ENCODE measurements at places on chromosomes 13 and 19.

GRCh38 chr19:17406046-17406886 is 836 bp upstream of the BST2 start:
- DNase-seq = no peak

DNA sequence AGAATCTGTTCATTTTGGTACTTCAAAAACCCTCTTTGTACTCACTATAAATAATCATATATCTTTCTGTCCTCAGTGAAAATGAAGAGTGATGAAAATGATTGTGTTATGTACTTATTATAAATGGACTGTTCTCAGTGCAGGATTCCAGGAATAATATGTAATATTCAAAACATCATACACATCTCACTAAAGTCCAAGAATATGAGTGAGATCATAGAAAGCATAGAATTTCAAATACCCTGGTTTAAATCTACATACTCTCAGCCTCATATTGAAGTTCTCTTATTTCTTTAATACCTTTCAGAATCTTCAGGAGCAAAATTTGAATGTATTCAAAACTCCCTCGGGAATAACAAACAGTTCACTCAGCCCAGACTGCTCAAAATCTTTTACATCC is 868.0 kb downstream of the SLITRK6 start:
- no peak for DNase-seq

- no peak for DNase-seq
Measured at GRCh38 chr13:55013051-55013450, 1984.4 kb downstream of the OLFM4 start.

- DNase-seq = no peak
Measured at GRCh38 chr13:40114305-40114896, 458.9 kb downstream of the COG6 start.

GRCh38 chr19:29375429-29376119 is 150.2 kb upstream of the VSTM2B start:
- DNase-seq = no peak

DNA sequence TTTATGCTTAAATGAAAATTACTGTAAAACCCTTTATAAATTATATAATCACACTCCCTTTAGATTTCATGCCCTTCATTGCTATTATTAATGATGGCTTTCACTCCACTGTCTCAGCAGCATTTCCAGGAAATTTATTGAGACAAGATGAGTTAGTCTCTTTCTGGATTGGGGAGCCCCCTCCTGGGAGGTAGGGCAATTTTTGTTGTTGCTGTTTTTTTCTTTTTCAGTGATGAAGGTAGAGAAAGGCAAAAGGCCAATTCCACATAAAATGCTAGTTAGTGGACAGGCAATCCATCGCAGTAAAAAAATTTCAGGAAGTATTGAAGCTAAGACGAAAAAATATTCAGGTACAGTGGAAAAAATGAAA is 80.2 kb downstream of the TEX26 start:
- no peak for DNase-seq

- DNase-seq = no peak
Measured at GRCh38 chr13:27770809-27771208, 21.5 kb upstream of the GSX1 start.

- DNase-seq = no peak
Measured at GRCh38 chr13:23956106-23956505, 58.8 kb upstream of the C1QTNF9B start.

DNA sequence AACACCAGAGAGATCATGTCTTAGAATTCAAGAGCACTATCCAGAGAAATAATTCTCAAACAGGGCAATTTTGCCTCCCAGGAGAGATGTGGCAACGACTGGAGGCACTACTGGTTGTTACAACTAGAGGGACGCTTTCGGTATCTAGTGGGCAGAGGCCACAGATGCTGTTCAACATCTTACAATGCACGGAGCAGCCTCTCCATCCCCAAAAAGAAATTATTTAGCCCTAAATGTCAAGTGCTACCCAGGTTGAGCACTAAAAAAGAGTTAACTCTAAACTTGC is 78.6 kb downstream of the ABCC4 start:
- no peak for DNase-seq

DNA sequence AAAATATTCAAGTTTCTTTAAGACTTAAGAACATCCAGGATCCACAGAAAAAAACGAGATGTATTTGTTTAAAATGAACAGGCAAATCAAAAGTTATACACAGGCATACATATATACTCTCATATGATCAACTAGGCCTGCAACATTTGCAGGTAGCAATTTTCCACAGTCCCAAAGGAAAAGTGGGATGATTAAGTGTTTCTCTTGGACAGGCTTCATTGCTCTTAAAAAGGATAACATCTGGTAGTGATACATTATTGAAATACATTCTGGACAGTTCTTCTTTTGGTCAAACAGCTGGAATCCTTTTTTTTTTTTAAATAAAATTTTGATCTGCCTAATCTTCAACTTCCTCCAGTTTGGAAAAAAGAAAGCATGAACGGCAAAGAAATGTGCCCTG is 114.8 kb upstream of the TDRD3 start:
- DNase-seq = no peak

DNA sequence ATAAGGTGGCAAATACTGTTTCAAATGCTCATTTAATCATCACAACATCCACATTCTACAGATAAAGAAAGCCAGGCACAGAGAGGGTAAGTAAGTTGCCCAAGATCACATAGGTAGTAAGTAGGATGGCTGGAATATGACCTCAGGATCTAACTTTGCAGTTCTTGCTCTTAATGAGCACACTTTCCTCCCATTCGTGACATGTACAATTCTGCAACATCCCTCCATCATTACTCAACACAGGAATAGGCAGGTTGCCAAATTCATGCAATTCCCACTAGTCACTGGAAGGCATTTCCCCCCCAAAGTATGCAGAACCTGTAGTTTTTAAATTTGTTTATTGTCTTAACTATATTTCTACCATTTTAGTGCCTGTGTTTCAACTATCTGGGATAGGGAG is 109.2 kb downstream of the OLFM4 start:
- DNase-seq = no peak

DNA sequence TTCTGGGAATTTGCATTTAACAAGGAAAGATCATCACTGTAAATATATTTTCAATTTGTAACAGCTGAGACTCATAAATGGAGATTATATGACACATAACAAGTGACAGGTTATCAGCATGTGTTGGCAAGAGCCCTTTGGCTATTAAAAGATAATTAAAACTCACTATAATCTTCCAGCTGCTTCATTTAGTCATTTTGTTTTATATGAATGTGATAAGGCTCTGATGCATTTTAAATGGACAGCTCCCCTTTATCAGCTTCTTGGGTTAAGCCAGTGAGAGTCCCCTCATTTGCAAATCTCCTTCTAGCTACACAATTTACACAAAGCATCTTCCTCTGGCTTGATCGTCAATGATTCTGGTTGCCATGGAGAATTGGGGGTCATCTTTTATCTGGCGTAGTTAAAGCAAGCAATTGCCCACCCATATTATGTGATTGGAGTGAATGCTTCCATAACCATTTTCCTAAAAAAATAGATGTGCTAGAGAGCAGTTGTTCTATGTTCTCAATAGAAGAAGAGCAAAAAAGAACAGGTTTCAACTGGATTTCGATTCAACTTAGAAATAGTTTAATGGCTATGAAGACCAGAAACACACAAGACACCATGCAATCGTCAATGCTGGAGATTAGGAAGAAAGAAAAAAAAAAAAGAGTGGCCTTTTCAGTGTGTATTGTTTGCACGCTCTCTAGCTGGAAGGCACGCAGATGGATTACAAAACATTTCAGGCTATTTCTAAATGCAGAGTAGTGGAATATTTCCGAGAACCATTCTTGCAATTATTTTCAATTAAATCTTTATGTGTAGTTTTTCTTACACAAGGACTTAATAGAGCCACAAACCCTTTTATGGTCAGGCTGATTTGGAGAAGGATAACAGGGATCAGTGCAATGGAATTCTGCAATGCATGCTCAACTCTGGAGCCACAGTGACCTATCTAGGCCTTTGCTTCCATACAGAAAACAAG is 27.4 kb downstream of the STARD13 start:
- DNase-seq = no peak

All from amygdala (tissue), 56 donors.